ENCODE measurements at places on chromosomes 6 and 20.

- DNase-seq, result no peak
These were observed 17.2 kb downstream of the SLC2A12 start for GRCh38 chr6:134034961-134035822.

DNA sequence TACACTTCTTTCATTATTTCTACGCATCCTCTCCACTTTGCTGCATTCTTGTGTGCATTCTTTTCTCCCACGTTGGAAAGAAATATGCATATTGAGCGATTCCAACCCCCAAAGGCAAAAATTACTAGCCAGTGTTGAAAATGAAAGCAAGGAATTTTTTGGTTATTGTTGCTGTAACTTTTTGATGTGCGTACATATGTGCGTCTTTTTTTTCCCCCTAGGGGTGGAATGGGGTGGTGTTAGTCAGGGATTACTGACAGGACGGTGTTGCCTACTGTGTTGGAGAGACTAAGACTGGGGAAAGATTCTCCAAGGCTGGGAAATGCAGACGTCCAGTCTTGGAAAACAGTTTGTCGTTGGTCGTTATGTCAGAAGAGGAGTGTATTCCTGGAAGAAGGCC, 44.2 kb upstream of the ESR1 start:
- no peak for DNase-seq

GRCh38 chr6:158536891-158537798, 22.7 kb upstream of the TMEM181 start:
- DNase-seq, result peak; percentile 42

DNA sequence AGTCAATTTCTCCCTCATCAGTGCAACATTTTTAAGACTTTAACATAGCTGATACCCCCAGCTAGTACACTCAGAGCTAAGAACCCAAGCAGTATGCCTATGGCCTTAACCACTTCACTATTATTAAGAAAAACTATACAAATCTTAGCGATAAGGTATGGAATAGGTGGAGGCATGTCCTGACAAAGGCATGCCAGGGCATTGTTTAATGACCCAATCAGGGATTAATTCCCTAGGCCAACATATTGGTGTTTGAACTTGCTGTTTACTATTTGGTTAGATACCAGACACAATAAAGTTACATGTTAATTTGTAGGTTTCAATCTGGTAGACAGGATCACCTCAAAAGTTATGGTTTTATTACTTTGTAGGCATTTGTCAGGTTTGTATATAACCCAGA, 93.1 kb downstream of the ARMC2 start:
- DNase-seq, result no peak

DNA sequence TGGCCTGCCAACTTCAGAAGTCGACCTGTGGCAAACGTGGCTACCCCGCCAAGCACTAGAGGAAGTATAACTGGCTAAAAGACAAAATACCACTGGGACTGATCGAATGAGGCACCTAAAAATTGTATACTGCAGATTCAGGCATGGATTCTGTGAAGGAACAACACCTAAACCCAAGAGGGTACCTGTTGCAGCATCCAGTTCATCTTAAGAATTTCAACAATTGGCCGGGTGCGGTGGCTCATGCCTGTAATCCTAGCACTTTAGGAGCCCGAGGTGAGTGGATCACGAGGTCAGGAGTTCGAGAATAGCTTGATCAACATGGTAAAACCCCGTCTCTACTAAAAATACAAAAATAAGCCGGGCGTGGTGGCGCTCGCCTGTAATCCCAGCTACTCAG, 27.2 kb upstream of the SPAG4 start:
- DNase-seq, result no peak
